ENCODE measurements at places on chromosomes 6 and 20. TPM values are rescaled to one million over a fixed set of nuclear protein-coding genes. Genes with fewer than 3 reads are reported as not detected.

The ERVFRD-1 gene
- 0.08 TPM for total RNA-seq

The IPCEF1 gene
- 0.98 TPM for total RNA-seq

The NOX3 gene
- total RNA-seq: not detected

The LRRC73 gene
- 0.40 TPM for total RNA-seq

The PKHD1 gene
- total RNA-seq: 3.0 TPM

The SNAI1 gene
- 0.75 TPM for total RNA-seq

The BTNL2 gene
- total RNA-seq: not detected

The CALHM4 gene
- total RNA-seq: not detected

The LINC00237 gene
- total RNA-seq: not detected

The NUP43 gene
- total RNA-seq: 9.3 TPM

The NOTCH4 gene
- total RNA-seq: 9.6 TPM

All from left lobe of liver (tissue), 2 donors.